Naive thymus-derived CD8-positive, alpha-beta T cell (primary cell): ENCODE measurements at places on chromosomes 5 and 9. TPM values are rescaled to one million over a fixed set of nuclear protein-coding genes. Genes with fewer than 3 reads are reported as not detected.

GRCh38 chr5:140338336-140338735 lies 8.1 kb downstream of the HBEGF start:
- DNase-seq: no peak

The NMRK1 gene
- 85.3 TPM for total RNA-seq

The PCDHA4 gene
- total RNA-seq: not detected

- DNase-seq: no peak
Observed at GRCh38 chr5:102955488-102955887, 164.4 kb downstream of the GIN1 start.

- DNase-seq: no peak
Observed at GRCh38 chr5:116265471-116265870, 180.6 kb downstream of the COMMD10 start.

DNA sequence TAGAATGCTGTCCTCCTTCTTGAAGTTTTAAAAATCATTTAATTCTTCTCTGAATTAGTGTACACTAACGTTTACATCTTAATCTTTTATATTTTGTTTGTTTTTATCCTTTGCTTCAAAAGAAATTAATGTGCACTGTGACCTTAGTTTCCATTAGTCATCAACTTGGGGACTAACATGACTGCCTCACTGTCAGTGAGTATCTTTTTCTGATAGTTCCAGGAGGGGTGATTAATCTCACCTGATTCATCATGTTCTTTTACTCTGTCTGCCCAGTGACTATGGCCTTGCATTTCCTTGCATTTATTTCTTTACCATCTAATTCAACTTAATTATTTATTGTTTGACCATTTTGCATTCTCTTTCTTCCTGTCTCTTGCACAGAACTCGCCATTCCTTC lies 33.4 kb upstream of the NR3C1 start:
- no peak for DNase-seq

- no peak for DNase-seq
Observed at GRCh38 chr5:149727336-149728035, 2.6 kb upstream of the PPARGC1B start.
